GM13976 (cell line): ENCODE measurements at places on chromosomes 12 and 14.

DNA sequence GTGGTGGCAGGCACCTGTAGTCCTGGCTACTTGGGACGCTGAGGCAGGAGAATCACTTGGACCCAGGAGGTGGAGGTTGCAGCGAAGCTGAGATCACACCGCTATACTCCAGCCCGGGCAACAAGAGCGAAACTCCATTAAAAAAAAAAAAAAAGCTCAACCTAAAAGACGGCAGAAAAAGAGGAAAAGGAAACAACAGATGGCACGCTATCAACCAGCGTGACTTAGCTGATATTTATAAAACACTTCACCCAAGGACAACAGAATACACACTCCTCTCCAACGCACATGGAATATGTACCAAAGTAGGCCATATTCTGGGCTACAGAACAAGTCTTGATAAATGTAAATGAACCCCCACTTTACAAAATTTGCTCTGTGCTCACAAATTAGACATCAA lies 34.0 kb upstream of the CLMN start:
- DNase-seq = no peak

DNA sequence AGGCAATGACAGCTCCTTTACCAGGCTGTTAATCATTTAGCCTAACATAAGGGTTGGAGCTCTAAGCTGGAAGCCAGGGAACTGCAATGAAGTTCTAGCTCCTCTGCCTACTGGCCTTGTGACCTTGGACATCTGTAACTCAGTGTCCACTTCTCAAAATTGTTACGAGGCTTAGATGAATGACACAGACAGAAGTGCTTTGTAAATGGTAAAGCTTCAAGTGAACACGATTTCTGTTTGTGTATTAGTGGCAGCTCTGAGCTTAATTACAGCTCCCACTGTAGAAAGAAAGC lies 122.8 kb downstream of the EML1 start:
- no peak for DNase-seq

DNA sequence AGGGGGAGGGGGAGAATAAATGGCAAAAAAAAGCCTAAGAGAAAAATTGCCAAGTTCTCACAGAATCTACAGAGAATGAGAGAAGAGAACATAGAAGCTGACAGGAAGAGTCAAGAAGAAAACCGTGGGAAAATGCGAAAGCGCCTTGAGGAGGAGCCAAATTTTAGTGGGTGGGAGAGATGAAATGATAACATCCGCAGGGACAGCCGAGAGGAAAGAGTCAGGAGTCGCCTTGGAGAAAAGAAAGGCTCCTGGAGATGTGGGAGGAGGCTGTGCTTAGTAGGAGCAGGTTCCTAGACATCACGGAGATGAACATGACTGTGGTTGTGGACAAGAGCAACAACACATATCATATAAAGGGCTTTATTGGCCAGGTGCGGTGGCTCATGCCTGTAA lies 49.4 kb downstream of the PHLDA1 start:
- DNase-seq = no peak

DNA sequence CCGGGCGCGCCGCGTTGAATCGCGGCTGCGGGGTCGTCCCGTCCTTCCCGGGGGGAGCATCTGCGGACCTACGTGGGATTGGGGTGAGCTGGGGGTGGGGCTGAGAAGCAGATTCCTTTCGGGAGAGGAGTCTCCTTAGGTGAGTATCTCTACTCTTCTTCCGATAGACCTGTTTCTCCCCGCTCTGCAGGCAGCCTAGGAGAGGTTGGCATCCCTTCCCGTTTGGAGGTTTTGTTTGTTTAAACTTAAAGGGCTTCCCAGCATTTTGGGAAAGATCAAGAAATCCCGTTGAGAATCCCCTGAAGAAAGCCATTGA lies 411 bp downstream of the TTLL5 start:
- DNase-seq = no peak

DNA sequence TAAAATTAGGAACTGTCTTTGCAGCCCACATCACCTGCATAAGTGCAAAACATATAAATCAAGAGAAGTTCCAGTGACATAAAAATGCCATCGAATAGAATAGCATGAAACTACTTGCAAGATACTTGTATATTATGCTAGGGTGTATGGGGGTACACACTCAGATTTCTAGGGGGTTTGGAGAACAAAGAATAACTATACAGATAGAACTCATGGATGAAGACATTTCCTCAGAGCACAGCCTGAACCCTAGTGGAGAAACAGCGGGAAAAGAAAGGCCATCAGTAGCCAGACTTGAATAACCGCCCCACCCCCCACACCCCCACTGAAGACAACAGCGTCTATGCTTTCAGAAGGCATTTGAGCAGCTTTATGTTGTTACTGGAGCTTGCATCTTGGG lies 425.8 kb downstream of the NPAS3 start:
- DNase-seq = no peak

GRCh38 chr12:19530637-19531023 lies 91.3 kb downstream of the AEBP2 start:
- no peak for DNase-seq

DNA sequence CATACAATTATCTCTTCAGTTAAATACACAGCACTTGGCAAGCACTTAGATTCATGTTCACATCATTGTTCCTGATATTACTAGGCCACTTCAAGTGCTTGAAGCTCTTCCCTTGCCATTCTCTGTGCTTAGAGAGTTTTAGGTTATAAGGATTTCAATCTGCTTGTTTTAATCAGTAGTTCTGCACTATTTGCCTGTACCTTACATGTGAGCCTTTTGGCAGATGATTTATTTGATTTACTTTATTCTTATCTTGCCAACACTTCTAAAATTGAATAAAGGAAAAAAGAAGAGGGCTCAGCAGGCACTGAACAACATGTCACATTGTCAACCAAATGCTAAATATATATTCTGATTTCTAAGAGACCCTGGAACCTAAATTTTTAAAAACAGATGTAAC lies 363.8 kb upstream of the USP15 start:
- no peak for DNase-seq

DNA sequence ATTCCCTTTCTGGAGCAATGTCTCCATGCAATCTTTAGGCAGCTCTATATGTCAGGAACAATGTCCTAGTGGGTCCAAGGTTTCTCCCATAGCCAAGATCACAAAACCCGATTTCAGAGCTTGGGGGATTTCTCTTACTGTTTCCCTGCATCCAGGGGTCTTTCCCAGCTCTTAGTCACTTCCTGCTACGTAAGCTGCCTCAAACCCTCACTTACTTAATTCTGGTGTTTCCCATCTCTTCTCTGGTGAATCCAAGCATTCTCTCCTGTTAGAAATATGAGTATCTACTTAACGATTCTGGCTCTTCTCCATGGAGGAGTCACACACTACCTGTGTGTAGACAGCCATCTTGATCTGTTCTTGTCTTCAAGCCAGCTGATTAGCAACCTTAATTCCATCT lies 80.0 kb downstream of the IFNG-AS1 start:
- no peak for DNase-seq

- DNase-seq = no peak
These were observed 7.9 kb downstream of the GABARAPL1 start for GRCh38 chr12:10220398-10221077.

DNA sequence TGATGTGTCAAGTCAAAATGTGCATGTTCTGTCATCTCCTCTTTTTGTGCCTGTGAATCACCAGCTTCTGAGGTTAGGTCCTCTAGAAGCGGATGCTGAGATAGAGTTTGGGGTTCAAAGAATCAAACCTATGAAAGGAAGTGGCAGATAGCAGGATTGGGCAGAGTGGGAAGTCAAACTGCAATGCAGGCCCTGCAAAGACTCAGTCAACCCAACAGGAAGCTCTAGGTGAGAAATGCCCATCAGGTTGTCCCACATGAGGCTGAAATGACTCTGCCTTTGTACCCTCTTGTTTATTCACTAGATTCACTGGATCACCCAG lies 4.5 kb upstream of the MIA2 start:
- DNase-seq = no peak

- no peak for DNase-seq
These were observed 75.7 kb upstream of the NEDD1 start for GRCh38 chr12:96831346-96831745.

- DNase-seq = no peak
These were observed 14.5 kb upstream of the ANKRD33 start for GRCh38 chr12:51873251-51873994.

GRCh38 chr12:91127306-91127705 lies 16.0 kb upstream of the LUM start:
- DNase-seq = no peak
